ENCODE measurements at places on chromosomes 12 and 14.

- DNase-seq = peak; percentile 8
Measured at GRCh38 chr14:96038920-96039632, at the start of gene C14orf132. Gene C14orf132 (plus strand): TSS chr14:96039362. CDS start chr14:96039501, 139 bp downstream.

GRCh38 chr14:31096255-31096654 lies 70.1 kb upstream of the STRN3 start:
- DNase-seq = no peak

GRCh38 chr12:11761869-11762567 lies 112.5 kb downstream of the ETV6 start:
- no peak for DNase-seq

GRCh38 chr12:99009654-99010296 lies 364.7 kb downstream of the APAF1 start:
- DNase-seq = no peak

- DNase-seq = no peak
Measured at GRCh38 chr14:88245321-88245720, 77.7 kb downstream of the KCNK10 start.

- no peak for DNase-seq
Measured at GRCh38 chr12:63400318-63400717, 249.3 kb upstream of the AVPR1A start.

GRCh38 chr14:55718551-55718950 lies 138.5 kb downstream of the KTN1 start:
- no peak for DNase-seq

- no peak for DNase-seq
Measured at GRCh38 chr14:57610631-57611030, 117.0 kb upstream of the CCDC198 start.

DNA sequence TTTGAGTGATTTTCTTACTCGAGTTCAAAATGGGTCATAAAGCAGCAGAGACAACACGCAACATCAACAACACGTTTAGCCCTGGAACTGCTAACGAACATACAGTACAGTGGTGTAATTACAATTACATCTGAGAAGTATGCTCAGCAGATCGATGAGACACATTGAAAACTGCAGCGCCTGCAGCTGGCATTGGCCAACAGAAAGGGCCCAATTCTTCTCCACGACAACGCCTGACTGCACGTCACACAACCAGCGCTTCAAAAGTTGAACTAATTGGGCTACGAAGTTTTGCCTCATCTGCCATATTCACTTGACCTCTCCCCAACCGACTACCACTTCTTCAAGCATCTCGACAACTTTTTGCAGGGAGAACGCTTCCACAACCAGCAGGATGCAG lies 145.6 kb downstream of the SCARB1 start:
- DNase-seq = no peak

DNA sequence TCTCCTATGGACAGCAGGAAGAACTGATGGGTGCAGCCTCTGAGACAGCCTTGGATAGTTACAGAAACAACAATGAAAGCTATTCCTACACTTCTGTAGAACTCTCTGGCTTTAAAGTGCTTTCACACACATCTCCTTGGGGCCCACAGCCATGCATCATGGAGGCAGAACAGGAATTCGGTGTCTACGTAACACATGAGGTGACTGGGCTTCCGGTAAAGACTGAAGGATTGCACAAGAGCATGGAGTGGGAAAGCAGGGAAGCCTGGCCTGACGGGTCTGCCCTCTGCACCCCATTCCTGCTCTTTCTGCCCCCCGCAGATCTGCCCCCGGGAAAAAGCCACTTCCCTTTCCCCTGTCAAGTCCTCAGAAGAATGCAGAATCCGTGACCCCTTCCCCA lies 82.6 kb downstream of the VWF start:
- DNase-seq = no peak

DNA sequence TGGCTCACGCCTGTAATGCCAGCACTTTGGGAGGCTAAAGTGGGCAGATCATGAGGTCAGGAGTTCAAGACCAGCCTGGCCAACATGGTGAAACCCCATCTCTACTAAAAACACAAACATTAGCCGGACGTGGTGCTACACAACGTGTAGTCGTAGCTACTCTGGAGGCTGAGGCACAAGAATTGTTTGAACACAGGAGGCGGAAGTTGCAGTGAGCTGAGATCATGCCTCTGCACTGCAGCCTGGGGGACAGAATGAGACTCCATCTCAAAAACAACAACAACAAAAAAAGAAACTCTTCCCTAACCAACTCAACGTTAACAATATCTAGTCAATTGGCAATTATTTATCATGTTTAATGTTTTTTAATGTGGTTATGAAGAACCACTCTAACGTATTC lies 89.3 kb downstream of the EPS8 start:
- DNase-seq = no peak

GRCh38 chr12:8987163-8987562 lies 2.2 kb upstream of the KLRG1 start:
- DNase-seq = no peak

DNA sequence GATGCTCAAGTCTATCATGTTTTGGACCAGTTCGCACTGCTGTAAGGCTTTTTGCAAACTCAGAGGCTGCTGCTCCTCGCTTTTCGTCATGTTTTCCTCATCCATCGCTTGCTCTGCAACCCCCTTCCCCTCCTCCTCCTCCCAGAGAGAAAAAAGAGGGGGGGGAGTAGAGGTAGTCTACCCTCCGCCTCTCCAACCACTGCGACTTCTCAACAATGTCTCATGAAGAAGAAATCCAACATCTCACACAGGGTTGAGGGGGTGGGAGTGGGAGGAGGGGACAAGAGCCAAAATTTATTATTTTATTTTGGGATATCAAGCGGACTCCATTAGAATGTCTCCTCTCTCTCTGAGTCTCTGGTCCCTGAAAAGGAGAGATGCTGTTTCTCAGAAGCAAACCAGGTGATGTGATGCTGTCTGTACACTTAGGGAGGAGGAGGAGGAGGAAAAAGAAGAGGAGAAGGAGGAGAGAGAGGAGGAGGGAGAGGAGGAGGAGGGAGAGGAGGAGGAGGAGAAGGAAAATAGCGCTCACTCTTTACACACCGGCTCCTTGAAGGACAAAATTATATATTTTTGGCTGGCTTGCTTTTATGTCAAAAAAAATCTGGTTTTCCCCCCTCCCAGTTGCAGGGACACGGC lies 520 bp downstream of the KSR2 start:
- DNase-seq = no peak

- DNase-seq = peak; percentile 5
Measured at GRCh38 chr12:26122061-26122680, 2.7 kb downstream of the BHLHE41 start.
